Body of pancreas (tissue), 4 donors: ENCODE measurements at places on chromosomes 3 and 15. TPM values are rescaled to one million over a fixed set of nuclear protein-coding genes. Genes with fewer than 3 reads are reported as not detected.
A peak's percentile ranks its signal among the peaks of the same experiment; 100 is the strongest.

- no peak overlapping the region for H3K27ac ChIP-seq
- H3K27me3 ChIP-seq, result no peaks in the 10 kb centered on the region
- no peak for DNase-seq
Measured at GRCh38 chr3:73626106-73626505, 1.4 kb upstream of the PDZRN3 start.

- no peaks in the 10 kb centered on the region for H3K27me3 ChIP-seq
- no peak overlapping the region for H3K27ac ChIP-seq
- H3K36me3 ChIP-seq, result no peaks in the 10 kb centered on the region
- no peak for DNase-seq
Measured at GRCh38 chr3:186955898-186956696, 25.8 kb downstream of the ST6GAL1 start.

DNA sequence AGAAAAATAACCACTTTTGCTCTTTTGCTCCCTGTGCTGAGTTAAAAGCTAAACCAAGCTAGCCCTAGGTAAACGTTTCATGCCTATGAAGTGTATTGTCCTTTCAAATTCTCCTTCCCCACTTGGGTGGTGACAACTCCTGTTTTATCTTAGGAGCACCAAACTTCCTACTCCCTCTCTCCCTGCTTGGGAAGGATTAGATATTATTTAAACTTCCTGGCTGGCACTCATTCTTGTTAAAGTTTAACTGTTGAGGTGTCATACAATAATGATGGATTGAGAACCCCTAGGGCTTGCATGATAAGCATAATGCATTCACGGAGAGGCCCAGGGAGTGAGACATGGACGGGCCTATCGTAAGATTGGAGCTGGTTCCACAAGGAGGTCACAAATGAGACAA is 29.5 kb downstream of the B4GALT4 start:
- H3K4me3 ChIP-seq, result no peak overlapping the region
- no peak for DNase-seq
- H3K36me3 ChIP-seq, result peaks cover 7% of the 10 kb centered on the region
- peak overlapping the region; percentile 54 for H3K27ac ChIP-seq

- no peak for DNase-seq
- H3K4me1 ChIP-seq, result no peaks in the 10 kb centered on the region
- H3K4me3 ChIP-seq, result no peak overlapping the region
- H3K36me3 ChIP-seq, result no peaks in the 10 kb centered on the region
- H3K27me3 ChIP-seq, result no peaks in the 10 kb centered on the region
Measured at GRCh38 chr15:29126821-29127461, 142.7 kb downstream of the NSMCE3 start.

DNA sequence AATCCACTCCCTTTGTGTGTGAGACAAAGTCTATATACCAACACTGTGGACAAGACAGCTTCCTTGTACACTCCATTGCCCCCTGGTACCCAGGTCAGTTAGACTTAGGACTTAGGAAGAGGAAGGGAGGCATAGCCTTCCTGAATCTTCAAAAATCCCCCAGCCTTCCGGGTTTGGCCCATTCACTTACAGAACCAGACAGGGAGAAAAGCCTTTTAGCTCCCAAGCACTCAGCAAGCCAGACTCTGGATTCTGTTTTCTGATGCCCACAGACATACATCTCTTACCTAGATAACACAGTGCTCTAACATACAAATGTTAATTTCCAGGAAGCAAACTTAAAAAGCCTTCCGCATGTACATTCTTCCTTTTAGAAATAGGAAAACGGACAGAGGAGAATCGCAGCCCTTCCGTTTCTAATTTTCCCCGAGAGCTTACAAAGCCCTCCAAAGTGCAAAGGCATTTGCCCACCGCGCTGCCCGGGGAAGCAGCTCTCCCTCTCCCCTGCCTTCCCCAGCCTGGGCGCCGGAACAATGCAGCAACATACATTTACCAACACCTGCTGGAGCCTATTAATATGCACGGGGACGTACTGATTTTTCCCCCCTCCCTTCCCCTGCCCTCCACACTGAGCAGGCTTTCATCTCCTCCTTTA is 442.0 kb downstream of the MAGI1 start:
- H3K4me3 ChIP-seq, result no peak overlapping the region
- H3K27ac ChIP-seq, result peak overlapping the region; percentile 27
- peaks cover 27% of the 10 kb centered on the region for H3K4me1 ChIP-seq
- H3K36me3 ChIP-seq, result no peaks in the 10 kb centered on the region
- H3K27me3 ChIP-seq, result no peaks in the 10 kb centered on the region

DNA sequence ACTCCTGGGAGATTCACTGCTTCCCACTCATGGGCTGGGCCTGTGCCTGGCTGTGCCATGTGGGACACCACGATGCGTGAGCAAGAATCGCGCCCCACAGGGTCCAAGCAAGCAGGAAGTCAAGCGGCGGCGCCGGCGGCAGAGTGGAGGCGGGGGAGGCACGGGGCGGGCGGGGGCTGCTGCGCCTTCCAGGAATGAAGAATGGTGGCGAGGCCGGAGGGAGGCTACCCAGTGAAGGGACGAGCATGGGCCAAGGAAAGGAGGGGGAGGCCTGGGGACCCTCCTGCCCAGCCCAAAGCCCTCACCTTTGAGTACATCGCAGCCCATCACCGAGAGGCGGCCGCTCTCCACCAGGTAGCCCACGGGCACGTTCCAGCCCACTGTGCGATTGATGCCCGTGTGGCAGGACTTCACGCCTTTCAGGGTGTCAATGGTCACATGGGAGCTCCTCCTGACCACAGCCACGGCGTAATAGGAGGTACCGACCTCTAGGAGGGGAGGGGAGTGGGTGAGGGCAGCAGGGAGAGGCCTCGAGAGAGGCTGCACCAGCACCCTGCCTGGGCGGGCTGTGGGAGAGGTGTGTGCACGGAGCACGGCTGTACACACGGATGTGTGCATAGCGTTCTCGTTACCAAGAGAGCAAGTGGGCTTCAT is 5.5 kb downstream of the MELTF start:
- H3K4me1 ChIP-seq, result peaks cover 20% of the 10 kb centered on the region
- DNase-seq, result no peak
- H3K4me3 ChIP-seq, result no peak overlapping the region

DNA sequence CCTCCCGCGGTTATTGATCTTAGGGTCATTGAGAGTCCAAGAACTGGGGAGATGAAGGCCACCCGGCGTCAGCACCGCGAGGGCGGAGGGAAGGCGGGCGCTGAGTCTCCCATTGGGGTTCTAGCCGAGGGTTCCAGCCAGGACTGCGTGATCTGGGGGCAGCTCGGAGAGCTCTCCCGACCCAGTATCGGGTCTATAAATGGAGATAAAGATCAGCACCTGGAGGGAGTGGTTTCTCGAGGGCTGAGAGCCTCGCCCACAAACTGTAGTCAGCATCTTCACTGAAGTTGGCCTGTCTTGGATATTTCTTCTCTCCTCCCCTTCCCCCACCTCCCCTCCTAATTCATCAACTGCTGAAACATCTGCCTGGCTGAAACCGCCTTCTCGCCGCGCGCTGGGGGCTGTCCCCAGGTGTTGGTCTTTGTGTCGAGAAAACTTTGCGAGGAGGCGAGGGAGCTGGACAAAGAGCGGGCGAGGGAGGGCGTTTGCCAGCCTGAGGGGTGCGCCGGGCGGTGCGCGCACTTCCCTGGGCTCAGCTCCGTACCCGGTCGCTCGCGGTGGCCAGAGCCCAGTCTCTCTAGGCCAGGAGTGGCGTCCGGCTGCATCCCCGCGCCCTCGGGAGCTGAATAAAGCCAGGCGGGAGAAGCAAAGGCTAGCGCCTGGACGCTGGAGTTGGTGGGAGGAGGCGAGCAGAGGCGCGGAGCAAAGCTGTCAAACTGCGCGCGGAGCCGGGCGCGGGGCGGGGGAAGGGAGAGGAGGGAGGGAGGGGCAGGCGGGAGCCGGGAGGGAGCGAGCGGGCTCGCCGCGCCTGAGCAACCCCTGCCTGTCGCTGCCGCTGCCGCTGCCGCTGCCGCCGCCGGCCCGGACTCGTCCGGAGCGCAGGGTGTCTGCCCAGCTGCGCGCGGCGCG is at the start of gene ST8SIA2:
TSS of gene ST8SIA2 (plus strand) at position 811 of the 909 bp plus-strand sequence. CDS start 184 bp downstream, outside the sequence.
- H3K36me3 ChIP-seq, result no peaks in the 10 kb centered on the region
- H3K27ac ChIP-seq, result no peak within 1 kb of the TSS
- H3K27me3 ChIP-seq, result no peaks in the 10 kb centered on the region

DNA sequence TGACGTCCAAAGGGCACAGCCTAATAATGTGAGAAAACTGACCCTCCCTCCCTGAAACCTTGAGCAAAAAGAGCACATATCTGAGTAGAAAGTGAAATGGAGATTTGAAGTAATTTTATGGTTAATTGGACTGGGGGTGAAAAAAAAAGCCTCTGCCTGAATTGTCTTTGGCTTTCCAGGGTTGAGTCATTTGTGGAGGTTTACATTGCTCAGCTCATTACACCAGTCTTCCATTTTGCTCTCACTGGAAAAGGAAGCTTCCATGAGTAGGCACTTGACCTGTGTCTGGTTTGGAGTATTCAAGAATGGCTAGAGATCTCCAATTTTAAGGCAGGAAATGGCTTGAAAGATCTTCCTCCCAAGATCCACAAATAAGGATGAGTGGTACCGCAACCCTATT is 273.9 kb downstream of the PDCD6IP start:
- H3K27me3 ChIP-seq, result no peaks in the 10 kb centered on the region
- DNase-seq, result no peak
- no peaks in the 10 kb centered on the region for H3K4me1 ChIP-seq
- H3K27ac ChIP-seq, result no peak overlapping the region
- H3K4me3 ChIP-seq, result no peak overlapping the region
- H3K36me3 ChIP-seq, result no peaks in the 10 kb centered on the region

The SPESP1 gene
- total RNA-seq, result 2.1 TPM

The TRMT10C gene
- total RNA-seq, result 9.9 TPM
